ENCODE measurements at places on chromosomes 12 and 14.

- no peak for DNase-seq
These were observed 150.1 kb downstream of the TSPAN9 start for GRCh38 chr12:3227076-3227975.

- no peak for DNase-seq
These were observed 119.9 kb downstream of the PHETA1 start for GRCh38 chr12:111249018-111249370.

- DNase-seq = no peak
These were observed 99.1 kb upstream of the MED13L start for GRCh38 chr12:116376354-116377193.

DNA sequence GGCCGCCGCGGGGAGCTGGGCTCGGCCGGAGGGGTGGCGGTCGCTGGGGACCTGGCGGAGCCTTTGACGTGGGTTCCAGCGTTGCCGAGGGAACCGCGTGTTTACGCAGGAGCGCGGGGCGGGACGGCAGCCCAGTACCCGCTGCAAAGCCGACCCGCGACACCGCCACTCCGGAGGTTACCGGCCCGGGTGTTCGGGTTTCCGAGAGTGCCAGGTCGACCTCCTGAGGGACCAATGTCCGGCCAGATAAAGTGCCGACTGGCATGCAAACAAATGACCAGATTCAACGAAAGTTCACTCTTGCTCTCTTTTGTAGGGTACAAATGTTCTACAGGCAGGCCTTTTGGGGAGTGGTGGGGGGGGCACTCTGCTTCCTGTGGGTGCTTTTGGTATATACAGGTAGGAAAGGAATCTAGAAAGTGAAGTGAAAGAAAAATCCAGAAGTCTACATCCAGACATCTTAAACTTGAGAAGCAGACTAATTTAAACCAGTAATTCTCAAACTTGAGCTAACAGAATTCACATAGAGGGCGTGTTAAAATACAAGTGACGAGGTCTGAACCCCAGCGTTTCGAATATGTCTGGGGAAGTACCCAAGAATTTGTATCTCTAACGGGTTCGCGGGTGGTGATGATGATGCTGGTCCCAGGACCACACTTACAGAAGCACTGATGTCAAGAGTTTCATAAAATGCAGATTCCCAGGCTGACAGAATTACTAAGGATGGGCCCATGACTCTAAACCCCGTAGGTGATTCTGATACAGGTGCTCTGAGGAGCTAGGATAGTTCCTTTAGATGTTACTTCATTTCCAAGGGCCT is at the start of gene GPR135:
GPR135 (minus strand) TSS at position 65 of the 820 bp plus-strand sequence. CDS start 154 bp downstream, outside the sequence.
- no peak for DNase-seq

DNA sequence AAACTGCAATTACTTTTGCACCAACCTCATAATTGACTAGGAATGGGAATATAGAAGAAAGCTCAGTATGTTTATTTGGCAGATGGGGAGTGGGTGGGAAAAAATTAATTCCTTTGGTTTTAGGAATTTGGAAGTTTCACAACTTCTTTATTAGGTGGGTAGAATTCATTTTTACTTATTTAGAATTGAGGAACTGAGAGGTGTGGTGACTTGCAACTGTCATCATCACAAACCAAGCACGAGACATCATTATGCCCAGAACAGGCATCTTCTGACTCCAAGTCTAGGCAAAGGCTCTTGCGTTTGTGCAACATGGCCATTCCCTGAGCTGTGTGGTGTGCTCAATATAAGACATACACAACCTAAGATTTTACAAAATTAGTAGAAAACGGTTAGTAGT is 380.0 kb downstream of the ATP23 start:
- DNase-seq = no peak

GRCh38 chr12:14402697-14403096 is 37.2 kb downstream of the ATF7IP start:
- DNase-seq = no peak

DNA sequence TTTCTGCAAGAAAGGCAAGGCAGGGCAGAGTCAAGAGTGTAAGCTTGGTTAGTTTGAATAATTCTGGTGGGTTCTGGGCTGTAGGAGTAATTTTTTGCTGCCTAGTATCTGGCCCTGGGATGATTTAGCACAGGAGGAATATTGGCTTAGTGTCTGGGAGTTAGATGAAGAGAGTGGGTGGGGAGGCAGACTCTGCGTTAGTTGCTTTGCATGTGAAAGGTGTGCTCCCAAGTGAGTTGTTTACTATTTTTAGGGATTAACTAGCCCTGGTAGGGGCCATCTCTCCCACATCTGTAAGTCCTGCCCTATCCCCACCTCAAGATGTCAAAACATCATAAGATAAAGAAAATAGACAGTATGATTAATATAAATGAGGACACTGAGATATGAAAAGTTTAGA is 249.7 kb downstream of the LRIG3 start:
- no peak for DNase-seq

DNA sequence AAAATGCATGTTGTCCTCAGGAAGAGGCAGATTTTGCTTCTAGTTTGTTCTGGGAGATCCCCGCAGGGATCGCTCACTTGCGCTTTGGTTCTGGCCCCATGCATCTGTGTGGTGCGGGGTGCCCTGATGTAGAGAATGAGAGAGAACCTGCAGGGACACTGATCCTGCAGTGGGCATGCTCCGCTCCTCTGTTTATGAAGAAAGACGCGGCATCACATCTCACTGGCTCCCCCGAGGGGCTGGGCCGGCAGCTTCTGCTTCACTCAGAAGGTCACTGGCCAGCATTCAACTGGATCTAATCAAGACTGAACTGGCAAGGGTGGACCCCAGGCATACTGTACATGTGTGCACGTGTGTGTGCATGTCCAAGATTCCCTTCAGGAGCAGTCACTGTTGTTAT is 164.2 kb downstream of the CALM1 start:
- DNase-seq = no peak

DNA sequence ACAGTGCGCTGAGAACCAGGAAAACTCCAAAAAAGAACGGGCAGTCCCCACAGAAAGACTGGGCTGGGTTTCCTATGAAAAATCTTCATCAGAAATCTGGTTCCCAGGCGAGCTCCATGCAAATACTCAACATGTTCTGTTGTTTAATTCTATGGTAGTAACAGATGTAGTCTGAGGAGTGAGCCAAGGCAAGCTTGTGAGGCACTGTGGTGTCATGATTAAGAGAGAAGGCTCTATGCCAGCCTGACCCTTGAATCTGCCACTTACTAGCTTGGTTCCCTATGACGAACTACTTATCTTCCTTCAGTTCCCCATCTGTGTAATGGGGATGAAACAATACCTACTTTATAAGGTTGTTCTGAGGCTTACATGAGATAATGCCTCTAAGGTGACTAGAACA is 10.7 kb downstream of the POMT2 start:
- no peak for DNase-seq

DNA sequence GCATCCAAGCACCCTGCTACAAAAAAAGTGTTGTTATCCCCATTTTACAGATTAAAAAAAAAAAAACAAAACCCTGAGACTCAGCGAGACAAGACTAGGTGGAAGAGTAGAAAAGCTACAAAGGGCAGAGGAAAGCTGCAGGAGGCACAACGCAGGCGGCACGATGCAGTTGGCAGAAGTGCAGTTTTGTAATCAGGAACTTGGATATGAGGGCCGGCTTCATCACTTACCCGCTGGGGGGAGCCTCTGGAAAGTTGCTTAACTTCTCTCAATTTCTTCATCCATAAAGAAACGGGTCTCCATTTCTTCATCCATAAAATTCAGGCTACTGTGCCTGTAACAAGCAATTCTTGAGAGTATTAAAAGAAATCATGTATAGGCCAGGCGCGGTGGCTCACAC is 33.1 kb upstream of the CCDC60 start:
- DNase-seq = no peak

GRCh38 chr14:22634233-22634900 is 9.8 kb downstream of the OR6J1 start:
- no peak for DNase-seq

- DNase-seq = no peak
These were observed 70.6 kb downstream of the KCNK10 start for GRCh38 chr14:88252498-88252897.

DNA sequence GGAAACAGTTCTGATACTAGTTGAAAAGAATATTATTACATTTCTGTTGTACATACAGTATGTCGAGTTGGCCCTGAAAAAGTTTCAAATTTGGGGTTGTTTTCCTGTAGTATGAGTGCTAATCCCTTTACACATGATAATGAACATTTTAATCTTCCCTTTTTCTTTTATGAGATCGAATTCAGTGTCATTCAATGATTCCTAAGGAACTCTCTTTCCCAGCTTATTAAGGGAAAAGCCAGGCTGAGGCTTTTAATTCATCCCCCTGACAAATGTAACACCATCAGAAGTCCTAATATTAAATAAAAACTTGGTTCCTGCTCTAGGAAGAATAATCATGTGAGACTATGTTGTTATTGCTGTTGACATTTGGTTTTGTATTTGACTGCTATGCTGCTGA is 42.9 kb upstream of the USP44 start:
- no peak for DNase-seq

DNA sequence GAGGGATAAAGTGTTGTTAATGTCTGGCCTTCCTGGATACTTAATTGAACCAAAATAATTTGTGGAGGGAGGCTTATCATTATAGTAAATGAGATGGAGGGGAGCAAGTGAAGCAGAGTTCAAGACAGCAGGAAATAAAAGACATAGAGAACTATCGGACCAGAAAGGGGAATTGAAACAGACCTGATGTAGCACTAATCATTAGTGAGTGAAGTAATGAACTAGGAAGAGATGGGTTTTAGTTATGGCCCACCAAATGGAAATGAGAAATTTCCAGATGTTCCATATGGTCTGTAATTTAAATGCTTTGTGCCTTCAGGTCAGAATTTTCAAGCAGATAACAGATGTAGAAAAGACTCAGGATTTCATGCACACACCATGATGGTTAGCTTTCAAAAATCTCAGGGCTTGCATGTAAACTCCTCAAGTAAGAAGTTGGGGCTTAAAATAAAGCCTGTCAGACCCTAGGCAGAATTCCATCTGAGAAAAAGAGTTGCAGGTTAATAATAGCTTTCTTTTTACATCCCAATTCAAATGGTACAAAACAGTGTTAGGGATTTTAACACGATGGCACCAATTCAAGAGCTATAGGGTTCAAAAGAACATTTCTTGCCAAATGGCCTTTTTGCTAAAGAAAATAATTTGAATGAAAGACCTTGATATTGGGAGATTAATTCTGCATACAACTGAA is 355.8 kb downstream of the FSCB start:
- no peak for DNase-seq

- DNase-seq = no peak
These were observed 21.2 kb downstream of the SLC35E3 start for GRCh38 chr12:68767191-68767590.

DNA sequence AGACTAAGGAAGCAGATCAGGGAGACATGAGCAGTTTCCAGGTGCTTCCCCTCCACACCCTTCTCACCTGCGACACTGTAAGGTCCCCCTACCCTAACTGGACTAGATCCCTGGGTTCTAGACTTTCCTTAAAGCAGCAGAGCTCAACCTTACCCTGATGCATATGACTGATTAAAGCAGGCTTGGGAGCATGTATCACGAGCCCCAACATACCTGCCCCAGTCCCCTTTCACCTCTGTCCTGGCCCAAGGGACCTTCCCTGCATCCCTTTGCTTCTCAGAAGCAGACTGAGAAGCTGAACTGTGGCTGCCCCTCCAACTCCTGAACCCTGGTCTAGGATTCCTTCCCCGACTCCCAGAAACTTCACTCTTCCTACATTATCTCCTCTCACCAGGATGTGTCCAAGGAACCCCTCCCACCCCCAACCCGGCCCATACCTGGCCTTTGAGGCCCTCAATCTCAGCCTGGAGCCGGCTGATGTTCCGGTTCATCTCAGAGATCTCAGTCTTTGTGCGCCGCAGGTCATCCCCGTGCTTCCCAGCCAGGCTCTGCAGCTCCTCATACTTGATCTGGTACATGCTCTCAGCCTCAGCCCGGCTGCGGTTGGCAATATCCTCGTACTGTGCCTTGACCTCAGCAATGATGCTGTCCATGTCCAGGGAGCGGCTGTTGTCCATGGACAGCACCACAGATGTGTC is 5.4 kb downstream of the KRT8 start:
- DNase-seq = no peak

DNA sequence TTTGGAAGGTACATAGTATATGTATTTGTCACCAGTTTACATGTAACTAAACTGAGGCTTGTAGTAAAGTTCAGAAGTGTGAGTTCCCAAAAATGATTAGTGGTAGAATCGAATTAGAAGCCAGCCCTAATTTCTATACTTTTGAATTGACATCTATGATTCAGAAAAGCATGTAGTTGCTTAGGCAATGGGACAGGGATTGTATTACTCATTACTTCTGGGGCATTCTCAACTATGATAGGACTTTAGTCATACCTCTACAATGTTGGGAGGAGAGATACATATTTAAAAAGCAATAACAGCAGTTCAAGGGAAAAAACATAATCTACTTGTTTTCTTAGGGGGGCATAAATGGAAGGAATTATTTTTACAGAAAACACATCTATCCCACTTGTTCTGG is 277.9 kb upstream of the E2F7 start:
- no peak for DNase-seq

DNA sequence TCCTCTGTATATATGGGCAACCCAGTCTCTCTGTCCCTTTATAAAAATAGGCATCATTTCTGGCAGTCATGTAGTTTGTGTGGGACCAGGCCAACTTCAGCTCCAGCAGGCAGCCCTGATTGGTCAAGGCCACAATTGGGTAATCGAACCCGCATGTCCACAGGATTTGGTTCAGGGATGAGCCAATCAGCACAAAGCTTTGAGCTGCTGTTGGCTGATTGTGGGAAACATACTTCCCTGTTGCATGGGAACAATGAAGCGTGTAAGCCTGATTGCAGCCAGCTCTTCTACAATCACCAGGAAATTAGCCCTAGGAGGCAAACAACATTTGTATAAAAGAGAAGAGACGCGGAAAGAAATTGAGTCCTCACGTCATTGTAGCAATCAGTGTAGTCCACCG is 328.6 kb downstream of the PCNX1 start:
- no peak for DNase-seq

- no peak for DNase-seq
These were observed 74.4 kb downstream of the PAPLN start for GRCh38 chr14:73311708-73312030.

GRCh38 chr14:64938972-64939816 is 3.4 kb downstream of the GPX2 start:
- no peak for DNase-seq

- DNase-seq = no peak
These were observed 23.5 kb upstream of the GPRC5D start for GRCh38 chr12:12975322-12976077.

GRCh38 chr12:56220611-56221231 is 1.0 kb downstream of the RNF41 start:
- no peak for DNase-seq

DNA sequence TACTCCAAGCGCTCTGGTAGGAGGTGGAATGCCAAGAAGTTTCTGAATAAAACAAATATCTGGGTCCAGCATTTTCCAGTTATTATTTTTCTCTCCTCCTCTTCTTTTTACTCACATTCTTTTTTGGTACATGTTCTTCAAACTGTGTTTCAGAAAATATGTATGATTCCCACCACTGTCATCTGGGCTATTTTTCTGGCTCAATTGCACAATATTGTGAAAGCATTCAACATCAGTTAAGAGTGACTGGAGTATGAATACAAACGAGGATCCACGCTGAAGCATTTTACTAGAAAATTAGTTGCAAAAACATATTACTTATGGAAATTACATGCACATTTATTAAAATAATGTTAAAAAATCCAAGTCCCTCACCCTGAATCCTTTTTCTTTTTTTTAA is 61.5 kb downstream of the KCNMB4 start:
- DNase-seq = no peak

All from stimulated activated CD4-positive, alpha-beta T cell treated with anti-CD3 and anti-CD28 coated beads, Interleukin-1b, Interleukin-23, amount 100 ng/mL, for 1 hour (primary cell).